Activated CD8-positive, alpha-beta memory T cell treated with anti-CD3 and anti-CD28 coated beads, Interleukin-2, amount 50 U/mL, for 48 hours (primary cell): ENCODE measurements at places on chromosomes 7 and 10.

DNA sequence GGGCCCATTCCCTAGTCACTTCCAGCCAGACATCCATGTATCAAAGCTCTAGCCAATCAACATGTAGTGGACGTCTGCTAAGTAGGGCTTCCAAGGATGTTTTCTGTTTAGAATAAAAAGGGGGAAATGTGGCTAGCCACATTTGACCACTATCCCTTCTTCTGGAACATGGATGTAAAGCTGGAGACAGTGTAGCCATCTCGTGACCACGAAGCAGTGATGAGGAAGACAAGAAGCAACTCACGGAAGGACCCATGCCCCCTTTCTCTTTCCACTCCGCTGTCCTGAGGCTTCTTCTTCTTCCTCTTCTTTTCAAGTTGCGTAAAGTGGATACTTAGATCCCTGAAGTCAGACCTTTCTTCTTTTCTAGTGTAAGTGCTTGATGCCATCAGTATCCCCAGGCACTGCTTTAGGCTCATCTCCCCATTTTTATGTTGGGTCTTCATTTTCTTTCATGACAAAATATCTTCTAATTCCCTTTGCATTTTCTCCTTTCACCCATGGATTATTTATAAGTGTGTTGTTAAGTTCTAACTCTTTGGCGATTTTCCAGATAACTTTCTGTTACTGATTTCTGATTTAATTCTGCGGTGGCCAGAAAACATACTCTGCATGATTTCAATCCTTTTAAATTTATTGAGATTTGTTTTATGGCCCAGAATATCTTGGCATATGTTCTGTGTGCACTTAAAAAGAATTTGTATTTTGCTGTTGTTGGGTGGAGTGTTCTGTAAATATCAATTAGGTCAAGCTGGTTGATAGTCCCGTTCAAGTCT is 594.5 kb downstream of the SDK1 start:
- DNase-seq: no peak

DNA sequence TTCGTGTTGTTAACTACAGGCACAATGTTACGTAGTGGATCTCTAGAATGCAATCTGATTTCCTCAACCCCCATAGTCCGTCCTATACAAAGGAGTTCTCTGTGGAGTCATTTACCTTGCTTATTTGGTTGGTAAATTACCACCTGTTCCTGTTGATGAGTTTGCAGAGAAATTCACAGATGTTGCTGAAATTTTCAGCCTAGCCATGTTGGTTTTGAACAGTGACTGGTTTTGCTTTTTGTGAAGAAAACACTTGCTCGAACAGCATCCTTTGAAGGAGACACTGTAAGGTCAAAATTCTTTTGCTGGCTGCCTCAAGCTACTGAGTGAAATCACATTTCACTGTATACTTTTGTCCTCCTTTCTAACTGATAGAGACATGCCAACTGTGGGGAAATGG is 15.4 kb upstream of the PRKCQ start:
- no peak for DNase-seq

DNA sequence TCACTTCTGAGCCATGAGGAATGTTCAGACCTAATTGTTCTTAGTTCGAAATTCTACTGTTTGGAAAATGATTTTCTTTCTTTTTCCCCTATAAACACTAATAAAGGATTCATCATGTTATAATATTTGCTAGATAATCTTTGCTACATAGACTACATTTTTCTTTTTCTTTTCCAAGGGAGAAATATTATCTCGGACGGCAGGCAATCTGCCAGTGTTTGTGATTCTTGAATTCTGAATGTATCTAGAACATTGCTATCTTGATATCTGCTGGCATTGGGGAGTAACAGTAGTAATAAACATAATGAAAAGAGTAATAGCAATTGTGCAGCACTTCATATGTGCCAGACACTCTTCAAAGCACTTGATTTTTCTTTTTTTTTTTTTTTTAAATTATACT is 107.7 kb upstream of the ZNF32 start:
- no peak for DNase-seq

GRCh38 chr10:92387289-92387940 is 96.4 kb downstream of the MARCHF5 start:
- DNase-seq: no peak

DNA sequence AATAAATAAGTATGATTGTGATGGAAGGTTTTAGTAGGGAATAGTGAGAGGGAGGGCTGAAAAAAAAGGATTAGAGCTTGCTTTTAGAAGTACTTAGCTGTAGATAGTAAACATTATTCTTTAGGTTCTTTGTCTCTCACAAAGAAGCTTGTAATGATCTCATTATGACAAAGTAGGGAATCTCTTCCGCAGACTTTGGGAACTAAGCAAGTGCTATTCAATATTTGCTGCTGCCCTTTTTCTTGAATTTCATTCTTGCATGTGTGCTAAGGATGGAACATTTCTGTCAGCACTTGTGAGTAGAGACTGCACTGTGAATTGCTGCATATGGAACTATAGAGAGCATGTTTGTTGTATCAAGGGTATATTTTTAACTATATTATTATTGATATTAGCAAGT is 173.4 kb downstream of the ST7 start:
- DNase-seq: no peak

DNA sequence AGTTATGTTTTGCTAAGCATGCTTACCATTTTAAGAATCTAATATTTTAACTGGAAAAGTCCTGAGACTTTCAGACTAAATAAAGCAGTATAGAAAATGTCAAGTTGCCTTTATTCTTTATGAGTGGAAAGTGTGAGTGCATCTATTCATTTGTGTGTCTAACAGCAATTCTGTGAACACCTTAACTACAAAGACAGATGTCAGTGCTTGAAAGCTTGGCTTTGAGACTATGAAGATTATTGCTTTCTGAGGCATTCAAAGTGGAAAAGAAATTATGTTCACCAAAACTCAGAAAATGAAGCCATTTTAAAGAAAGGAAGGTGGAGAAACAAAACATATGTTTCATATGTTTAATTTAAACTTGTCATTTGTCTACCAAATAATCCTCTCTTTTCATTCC is 294.5 kb upstream of the SEMA3C start:
- DNase-seq: no peak

GRCh38 chr10:71694567-71694968 is 25.0 kb downstream of the C10orf105 start:
- no peak for DNase-seq

DNA sequence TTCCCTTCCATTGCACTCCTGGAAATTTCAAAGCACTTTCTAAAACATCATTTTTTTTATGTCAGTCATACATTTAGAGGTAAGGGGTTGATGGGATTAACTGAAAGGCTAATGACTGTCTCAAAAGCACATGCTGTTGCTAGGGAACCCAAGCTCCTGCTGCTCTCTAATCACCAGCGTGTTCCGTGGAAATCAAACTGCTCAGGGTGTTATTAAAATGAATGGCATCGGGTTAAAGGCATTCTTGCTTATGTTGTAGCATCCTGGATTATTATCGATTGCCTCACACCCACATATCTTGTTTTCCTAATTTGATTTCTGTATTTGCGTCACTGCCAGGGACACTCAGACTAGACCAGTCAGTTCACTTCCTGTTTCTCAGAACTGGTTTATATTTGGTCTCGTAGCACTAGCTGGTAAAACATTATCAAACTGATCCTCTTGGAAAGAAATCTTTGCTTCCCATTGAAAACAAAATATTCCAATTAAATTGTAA is 216.5 kb upstream of the MKLN1 start:
- DNase-seq: no peak

DNA sequence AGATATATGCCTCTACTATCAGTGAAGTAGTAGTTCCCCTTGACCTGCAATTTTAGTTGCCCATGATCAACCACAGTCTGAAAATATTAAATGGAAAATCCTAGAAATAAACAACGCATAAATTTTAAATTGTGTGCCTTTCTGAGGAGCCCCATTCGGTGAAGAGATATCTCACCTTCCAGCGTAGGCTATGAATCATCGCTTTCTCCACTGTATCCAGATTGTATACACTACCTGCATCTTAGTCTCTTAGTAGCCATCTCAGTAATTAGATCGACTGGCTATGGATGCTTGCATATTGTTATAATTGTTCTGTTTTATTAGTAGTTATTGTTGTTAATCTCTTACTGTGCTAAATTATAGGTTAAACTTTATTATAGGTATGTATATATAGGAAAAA is 151.3 kb downstream of the LRRC4 start:
- no peak for DNase-seq

DNA sequence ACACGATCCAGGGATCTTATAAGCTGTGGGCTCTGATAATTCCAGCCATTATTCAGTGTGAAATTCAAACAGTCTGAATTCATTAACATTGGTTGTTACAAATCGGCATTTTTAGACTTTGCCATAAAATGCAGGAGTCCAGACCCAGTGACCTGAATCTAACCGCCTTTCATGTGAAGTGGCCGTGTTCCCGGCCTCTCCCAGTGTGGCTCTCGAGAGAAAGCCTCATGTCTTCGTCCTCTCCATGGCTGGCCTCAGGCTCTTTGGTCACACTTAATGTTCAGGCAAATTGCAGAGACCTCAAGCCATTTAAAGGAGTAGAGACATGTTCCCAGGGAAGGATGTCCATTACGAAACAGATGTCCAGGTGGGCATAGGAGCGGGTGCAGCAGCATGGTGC is 59.3 kb downstream of the CTBP2 start:
- DNase-seq: no peak

DNA sequence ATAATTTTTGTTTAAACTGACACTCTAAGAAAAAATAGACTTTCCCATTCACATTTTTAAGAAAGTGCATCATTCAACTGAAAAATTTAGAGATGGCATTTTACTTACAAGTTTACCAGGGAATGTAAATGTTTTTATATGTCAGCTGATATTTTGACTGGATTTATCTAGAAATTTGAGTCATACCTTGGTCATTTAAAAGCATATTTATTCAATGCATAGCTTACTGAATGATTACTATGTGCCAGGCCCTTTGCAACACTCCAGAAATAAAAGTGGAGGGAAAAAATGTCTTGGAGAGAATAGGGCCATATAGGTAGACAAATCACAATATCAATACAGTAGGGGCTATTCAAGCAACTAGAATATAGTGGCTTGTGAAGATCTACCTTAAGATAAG is 98.4 kb upstream of the FAM3C start:
- DNase-seq: no peak

- DNase-seq: peak; percentile 66
These were observed 24.3 kb upstream of the ZRANB1 start for GRCh38 chr10:124917428-124918190.

DNA sequence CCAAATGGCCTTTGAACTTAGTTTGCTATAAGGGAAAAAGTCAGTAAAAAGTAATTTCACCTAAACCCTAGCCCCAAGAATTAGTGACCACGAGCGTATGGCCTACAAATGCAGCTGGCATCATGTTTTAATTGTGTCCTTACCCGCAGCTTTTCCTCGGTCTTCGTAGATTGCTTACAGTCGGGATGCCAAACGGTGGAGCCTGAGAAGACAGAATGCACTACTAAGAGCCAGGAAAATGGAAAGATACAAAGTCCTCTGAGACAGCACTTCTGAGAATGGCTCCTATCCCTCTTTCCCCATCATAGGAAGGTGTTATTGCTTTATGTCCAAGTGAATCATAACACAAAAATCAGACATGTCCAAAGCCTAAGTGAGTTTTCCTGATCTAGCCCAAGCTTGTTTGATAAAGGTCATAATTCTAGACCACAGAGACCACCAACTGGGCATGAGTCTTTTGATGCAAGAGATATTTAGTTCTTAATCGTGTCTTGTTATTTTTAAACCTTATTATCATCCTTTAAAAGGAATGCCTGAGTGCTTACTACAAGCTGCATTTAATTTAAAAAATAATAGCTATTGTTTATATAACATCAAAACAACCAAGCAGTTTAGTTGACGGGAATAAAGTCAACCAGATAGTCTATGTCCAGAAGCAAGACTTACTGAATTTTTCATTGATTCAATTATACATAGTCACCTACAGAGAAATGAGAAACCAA is 83.7 kb upstream of the AFAP1L2 start:
- DNase-seq: no peak

DNA sequence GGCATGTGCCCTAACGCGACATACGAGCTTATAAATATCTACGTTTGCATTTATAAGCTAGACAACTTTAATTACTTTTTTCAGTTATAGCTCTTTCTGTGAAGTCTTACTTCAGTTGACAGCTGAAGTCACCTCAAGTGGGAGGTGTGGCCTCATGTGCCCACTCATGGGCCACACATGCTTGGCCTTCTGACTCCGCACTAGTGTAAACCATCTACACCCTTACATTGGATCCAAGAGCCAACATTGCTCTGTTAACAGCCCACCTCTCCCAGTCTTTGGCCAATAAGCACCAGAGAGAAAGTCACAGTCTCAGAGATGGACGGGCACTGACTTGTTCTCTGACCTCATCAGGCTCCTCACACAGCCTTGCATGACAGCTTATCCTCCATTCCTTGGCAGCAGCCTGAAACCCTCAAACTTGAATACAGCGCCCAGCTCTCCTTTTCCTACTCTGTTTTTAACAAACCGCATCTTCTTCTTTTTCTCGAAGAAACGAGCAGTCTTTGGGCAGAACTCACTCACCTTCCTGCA is 70.9 kb upstream of the AMPH start:
- DNase-seq: no peak

DNA sequence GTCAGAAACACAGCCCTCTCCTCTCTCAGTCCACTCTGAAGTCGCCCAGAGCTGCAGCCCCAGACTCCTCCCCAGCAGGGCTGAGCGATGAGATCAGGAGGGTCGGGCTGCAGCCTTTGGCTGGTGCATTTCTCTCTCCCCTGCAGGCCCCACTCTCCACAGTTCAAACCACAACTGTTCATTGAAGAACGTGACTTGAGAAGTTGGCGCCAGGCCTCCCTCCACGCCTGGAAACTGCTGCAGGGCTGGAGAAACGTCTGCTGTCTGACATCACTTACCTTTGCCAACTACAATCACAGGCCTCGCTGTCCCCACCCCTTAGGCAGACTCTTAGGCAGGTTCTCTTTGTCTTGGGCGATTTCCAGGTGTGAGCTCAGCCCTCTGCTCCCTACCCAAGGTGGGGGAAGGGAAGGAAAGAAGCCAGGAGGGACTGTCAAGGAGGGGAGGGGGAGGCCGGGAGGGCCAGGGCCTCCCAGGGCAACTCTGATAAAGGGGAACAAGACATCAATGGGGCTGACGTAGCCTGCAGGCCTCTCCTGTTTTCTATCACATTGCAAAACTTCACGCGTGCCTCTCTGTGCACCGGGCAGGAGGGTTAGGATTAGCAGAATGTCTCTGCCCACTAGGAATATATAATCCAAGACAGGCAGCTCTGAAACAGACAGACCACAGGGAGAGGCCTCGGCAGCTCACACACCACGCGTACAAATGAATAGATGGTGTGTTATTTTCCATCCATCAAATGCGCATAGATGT is 32.7 kb downstream of the CALML5 start:
- DNase-seq: no peak

GRCh38 chr7:28808796-28809533 is 149.2 kb downstream of the TRIL start:
- DNase-seq: no peak
